ENCODE measurements at places on chromosomes 5 and 9.

GRCh38 chr5:38579105-38579504, 22.7 kb upstream of the LIFR start:
- no peak for DNase-seq

- no peak for DNase-seq
Observed at GRCh38 chr5:64505769-64506566, at the start of gene RGS7BP. Gene RGS7BP (plus strand): TSS chr5:64506015. CDS start chr5:64506625, 610 bp downstream.

DNA sequence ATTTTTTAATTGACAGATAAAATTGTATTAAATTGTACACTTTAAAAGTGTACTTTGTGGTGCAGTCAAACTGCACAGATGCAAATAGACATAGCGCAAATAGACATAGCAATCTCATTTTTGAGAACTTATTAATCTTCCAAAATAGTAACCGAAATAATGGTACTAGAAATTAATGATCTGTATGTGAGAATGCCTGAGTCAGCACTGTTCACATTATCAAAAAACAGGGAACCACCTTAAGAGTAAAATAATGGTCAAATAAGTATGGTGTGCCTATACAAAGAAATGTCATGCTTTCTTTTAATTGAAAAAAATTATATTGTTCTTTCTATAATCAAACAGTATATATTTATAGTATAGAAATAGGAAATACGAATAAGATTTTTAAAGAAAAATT, 461.9 kb downstream of the EFNA5 start:
- DNase-seq, result no peak

- DNase-seq, result no peak
Observed at GRCh38 chr5:149129181-149129580, 12.1 kb upstream of the ABLIM3 start.

DNA sequence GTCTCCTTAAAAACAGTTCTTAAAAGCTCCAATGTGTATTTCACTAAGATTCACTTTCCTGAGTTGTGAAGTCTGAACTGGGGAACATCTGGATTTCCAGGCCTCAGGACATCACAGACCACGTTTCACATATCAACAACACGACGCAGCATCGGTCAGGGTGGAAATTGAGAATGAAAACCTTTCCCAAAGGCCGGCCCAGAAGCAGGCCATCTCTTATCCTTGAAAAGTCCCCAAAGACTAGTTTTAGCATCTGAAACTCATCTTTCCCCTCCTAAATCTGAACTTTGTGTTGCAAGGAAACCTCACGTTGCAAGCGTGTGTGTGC, 96.4 kb upstream of the COL5A1 start:
- no peak for DNase-seq

GRCh38 chr5:97425511-97425910, 242.5 kb upstream of the RIOK2 start:
- DNase-seq, result no peak

GRCh38 chr5:322281-322941, 897 bp downstream of the AHRR start:
- DNase-seq, result no peak

- no peak for DNase-seq
Observed at GRCh38 chr5:10685115-10685521, 75.9 kb downstream of the DAP start.

DNA sequence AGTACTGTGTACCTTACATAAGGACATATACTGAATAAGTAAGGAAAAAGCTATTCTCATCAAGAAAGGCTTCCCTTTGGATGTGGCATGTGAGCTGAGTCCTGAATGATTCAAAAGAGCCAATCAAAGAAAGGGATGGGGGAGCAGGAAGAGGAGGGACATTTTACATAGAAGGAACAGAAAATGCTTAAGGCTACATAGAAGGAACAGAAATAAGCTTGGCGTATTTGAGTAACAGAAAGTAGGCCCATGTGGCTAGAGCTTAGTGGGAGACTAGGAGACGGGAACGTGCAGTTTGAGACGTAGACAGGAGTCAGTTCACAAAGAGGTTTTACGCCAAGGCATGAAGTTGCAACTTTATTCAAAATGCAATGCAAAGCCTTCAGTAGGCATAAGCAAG, 126.3 kb downstream of the CEMIP2 start:
- no peak for DNase-seq

GRCh38 chr5:144206141-144206540, 35.5 kb downstream of the KCTD16 start:
- no peak for DNase-seq

DNA sequence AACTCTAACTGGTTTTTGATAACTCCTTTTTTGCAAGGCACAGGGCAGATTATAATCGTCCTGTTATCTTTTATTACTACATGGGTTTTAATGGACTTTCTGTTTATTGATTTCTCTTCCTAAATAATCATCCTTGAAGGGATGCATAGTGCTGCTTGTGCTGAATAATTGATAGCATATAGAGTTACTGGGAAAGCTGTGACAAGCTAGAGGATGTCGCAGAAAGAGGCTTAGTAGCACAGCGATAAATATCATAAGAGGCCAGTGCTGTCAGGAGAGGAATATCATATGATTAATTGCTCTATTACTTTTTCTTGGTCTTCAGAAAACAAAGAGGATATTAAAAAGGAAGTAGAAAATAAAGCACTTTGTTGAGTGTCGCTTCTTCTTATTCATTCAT, 1007.1 kb upstream of the ACO1 start:
- no peak for DNase-seq

DNA sequence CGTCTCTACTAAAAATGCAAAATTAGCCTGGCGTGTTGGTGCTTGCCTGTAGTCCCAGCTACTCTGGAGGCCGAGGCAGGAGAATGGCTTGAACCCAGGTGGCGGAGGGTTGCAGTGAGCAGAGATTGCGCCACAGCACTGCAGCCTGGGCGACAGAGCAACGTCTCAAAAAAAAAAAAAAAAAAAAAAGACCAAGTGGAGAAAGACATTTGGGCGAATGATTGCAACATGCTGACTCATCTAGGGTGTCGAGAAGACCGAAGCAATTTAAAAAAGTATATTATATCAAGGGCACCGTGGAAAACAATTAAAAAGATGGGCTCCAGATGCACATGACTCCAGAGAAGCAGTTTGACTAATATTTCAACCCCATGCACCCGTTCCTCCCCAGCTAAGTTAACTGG, 9.2 kb downstream of the KLF4 start:
- DNase-seq, result peak; percentile 27

DNA sequence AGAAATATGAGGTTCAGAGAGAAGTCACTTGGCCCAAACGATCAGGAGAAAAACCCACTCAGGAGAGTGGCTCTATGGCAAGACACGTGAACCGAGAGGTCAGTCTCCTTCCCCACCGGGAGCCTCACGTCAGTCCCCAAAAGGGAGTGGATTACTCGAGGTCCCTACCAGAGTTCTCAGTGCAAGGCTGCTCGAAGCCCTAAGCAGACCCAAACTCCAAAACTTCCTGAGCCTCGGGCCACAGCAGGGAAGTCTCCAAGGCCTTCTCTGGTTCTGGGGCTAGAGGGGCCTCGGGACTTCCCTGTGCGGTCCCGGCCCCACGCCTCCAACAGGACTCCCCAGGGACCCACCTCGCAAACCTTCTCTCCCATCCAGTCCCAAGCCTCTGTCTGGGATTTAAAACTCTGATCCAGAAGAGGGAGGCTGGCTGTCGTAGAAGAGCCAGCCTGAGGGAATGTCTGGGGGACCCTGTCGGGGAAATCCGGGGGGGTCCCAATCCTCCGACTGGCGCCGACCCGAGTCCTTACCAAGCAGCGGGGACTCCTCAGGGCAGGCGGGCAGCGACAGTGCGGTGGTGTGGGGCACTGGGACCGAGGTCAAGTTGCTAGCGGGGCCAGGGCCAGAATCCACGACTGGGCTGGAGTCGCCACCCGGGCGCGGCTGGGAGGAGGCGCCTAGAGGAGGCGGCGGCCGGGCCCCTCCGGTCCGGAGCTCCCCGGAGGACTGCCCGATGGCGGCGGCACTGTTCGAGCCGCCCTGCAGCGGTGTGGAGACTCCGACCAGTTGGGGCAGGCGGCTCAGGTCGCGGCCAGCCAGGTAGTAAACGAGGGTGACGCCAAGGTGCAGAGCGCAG, 679 bp downstream of the B4GALT1 start:
- DNase-seq, result peak; percentile 39

DNA sequence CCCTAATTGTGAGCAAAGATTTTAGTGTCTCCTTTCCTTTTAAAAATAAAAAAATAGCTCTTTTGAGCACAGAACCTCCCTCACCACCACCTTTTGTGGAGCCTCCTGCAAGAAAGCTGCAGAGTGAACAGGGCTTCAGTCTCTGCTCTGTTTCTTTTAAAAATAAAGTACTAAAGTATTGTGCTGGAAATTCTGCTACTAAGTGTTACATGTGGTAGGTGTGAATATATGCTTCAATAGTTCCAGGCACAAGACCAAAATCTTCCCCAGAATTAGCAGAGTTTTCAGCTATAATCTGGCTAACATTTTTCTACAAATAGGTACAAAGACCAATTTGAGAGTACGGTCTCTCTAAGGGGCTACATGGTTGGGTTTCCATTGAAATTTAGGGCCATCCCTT, 40.3 kb upstream of the NFIB start:
- no peak for DNase-seq

DNA sequence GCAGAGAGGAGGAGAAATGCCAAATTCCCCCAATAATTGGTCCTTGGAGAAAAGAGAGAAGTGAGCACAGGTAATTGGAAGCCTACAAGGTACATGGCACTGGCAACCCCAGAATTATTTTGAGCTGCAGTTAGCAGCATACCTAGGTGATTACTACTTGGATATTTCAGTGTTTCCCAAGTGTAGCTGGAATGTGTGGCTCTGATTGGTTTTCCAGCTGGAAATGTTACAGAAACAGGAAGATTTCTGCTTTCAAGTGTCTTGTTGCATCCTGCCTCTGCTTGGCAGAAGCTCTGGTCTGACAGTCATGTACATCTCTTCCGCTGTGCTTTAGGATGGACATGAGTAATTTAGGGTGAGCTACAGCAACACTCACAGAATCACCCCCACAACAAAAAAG, 262.1 kb downstream of the ENC1 start:
- DNase-seq, result no peak

DNA sequence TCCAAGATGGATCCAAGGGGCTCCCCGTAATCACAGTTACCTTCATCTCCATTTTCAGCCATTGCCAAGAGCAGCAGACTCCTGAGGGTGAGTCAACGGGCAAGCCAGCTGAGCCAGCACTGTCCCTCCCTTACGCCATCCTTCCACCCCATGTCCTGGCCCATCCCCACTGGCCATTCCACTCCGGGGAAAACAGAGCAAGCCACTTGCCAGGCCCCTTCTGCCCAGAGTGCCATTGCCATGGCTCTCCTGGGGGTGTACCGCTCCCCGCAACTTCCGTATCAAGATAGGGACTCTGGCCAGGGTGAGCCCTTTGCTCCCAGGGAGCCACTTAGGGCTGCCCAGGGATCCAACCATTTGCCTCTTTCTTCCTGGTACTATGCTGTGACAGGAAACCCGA, 48.9 kb upstream of the CDKN2AIPNL start:
- DNase-seq, result no peak

- peak; percentile 93 for DNase-seq
Observed at GRCh38 chr5:149636861-149637246, 55.6 kb downstream of the ARHGEF37 start.

- peak; percentile 90 for DNase-seq
Observed at GRCh38 chr5:150645070-150645700, 4.7 kb downstream of the SYNPO start.

- no peak for DNase-seq
Observed at GRCh38 chr5:105168806-105169205, 1606.2 kb upstream of the NUDT12 start.

- DNase-seq, result no peak
Observed at GRCh38 chr9:133876144-133876543, 116.0 kb downstream of the VAV2 start.

DNA sequence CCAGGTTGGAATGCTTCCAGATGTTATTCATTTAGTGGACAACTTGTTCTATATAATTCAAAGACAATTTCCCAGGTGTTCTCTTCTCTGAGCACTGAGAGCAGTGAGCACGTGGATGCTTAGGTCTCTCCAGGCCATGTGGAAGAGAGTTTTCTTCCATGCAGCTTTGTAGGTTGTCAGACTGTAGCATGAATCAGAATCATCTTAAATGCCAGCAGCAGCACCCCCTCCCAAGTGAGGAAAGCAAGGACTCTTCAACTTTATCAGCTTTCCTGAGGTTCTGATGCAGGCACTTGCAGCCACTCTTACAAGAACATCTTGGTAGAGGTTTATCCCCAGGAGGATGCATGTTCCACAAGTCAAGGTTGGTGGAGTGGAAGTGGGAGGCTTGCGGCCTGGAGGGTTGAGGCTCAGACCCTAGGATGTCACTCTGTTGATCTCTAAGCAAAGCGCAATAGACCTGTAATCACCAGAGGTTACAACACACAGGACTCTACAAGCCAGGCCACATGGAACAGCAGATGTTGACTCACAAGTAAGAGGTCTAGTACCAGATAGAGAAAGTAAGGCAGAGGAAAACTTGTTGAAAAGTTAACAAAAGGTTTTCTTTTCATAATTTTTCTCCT, 47.7 kb downstream of the UGCG start:
- no peak for DNase-seq

DNA sequence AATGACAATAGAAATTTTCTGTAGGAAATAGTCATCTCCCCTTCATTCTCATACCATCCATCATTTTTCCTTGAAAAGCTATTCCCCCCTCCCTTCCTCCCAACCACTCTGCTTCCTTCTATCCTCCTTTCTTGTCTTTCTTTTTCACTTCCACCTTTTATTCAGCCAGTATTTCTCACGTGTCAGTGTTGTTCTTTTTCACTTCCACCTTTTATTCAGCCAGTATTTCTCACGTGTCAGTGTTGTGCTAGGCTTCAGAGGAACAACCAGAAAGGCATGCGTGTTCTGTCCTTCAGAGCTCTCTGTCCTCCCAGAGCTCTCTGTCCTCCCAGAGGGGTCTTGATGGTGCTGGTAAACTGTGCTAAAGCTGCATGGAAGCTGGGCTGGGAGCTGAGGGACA, 419.6 kb downstream of the GADD45G start:
- no peak for DNase-seq

DNA sequence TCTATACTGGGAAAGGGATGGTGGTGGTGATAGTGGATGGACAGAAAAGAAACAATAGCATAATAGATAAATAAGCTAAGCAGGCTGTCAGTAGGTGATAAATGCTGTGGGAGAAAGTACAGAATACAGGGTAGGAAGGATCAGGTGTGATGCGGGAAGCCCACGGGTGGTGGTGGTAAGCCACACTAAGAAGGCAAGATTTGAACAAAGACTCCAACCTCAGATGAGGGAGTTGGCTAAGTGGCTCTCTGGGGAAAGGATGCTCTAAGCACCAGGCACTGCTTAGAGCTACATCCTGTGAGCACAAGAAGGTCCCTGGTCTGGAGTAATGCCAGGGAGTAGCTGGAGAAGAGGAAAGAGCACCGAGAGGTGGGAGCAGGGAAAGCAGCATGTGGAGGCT, 151.6 kb upstream of the KLF9 start:
- DNase-seq, result no peak

GRCh38 chr5:172926796-172927195, 32.4 kb upstream of the RPL26L1 start:
- no peak for DNase-seq

GRCh38 chr5:143017992-143018391, 247.8 kb downstream of the ARHGAP26 start:
- no peak for DNase-seq

DNA sequence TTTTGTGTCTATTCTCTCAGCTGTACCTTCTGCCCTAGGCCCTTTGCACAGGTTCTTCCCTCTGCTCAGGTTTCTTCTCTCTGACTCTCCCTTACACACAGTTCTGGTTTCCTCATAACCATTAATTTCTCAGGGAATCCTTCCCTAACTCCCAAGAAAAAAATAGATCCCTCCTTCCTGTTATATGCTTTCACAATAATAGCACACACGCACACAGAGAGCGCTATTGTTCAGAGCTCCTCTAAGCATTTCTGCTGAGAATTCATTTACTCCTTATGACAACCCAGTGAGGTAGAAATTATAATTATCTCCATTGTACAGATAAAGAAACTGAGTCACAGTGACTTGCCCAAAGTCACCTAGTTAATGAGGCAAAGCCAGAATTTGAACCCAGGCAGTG, 1.7 kb upstream of the TCOF1 start:
- no peak for DNase-seq
